ENCODE measurements at places on chromosomes 6 and 20.

GRCh38 chr6:15993716-15994228 lies 135.1 kb upstream of the MYLIP start:
- no peak for DNase-seq

DNA sequence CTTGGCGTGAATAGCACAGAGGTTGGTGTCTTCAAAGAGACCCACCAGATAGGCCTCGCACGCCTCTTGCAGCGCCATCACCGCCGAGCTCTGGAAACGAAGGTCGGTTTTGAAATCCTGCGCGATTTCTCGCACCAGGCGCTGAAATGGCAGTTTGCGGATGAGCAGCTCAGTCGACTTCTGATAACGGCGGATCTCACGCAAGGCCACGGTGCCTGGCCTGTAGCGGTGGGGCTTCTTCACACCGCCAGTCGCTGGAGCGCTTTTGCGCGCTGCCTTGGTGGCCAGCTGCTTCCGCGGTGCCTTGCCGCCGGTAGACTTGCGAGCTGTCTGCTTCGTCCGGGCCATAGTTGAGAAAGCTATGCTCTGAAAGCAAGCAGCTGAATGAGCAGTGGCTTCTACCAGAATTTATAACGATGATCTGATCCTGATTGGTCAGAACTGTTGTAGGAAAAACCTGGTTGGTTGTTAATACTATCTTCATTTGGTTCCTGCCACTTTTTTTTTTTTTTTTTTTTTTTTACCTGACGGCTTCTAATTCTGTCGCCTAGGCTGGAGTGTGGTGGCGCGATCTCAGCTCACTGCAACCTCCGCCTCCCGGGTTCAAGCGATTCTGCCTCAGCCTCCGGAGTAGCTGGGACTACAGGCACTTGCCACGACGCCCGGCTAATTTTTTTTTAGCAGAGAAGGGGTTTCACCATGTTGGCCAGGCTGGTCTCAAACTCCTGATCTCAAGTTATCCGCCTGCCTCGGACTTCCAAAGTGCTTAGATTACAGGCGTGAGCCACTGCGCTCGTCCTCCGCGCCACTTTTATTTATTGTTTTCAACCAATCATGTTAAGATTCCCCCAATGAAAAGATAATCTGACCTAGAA lies 21.5 kb downstream of the OR2B2 start:
- DNase-seq, result no peak

DNA sequence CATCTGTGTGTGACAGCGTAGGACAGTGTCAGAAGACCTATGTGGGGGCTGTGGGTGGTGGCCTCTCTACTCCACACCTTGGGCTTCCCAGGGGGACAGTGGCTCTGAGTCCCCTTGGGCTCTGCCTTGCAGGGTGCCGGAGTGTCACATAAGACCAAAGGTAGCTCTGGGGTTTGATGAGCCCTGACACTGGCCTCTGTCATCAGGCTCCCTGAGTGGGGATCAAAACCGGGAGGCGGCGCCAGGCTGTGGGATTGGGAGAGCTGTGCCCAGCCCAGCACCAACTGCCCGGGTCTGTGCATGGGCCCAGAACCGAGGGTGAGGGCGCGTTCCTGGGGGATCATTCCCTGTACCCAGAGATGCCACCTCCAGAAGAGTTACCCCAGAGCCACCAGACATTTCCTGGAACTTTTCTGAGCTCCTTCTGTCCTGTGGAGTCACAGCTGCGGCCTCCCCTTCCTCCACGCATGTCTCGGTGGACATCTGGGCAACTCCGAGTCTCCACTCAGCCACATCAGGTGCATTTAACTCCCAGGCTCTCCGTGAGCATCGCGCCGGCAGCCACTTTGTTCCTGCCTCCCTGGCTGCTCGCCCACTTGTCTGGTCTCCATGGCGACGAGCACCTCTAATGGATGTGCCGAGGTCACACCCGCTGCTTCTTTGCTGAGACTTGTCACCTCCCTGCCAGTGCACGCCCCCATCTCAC lies 94.7 kb downstream of the TMEM242 start:
- peak; percentile 93 for DNase-seq

GRCh38 chr6:163745536-163746400 lies 331.2 kb downstream of the QKI start:
- DNase-seq, result no peak

- DNase-seq, result no peak
These were observed 842.0 kb upstream of the FLRT3 start for GRCh38 chr20:15179381-15179780.

GRCh38 chr6:139784222-139784769 lies 409.8 kb upstream of the CITED2 start:
- no peak for DNase-seq

DNA sequence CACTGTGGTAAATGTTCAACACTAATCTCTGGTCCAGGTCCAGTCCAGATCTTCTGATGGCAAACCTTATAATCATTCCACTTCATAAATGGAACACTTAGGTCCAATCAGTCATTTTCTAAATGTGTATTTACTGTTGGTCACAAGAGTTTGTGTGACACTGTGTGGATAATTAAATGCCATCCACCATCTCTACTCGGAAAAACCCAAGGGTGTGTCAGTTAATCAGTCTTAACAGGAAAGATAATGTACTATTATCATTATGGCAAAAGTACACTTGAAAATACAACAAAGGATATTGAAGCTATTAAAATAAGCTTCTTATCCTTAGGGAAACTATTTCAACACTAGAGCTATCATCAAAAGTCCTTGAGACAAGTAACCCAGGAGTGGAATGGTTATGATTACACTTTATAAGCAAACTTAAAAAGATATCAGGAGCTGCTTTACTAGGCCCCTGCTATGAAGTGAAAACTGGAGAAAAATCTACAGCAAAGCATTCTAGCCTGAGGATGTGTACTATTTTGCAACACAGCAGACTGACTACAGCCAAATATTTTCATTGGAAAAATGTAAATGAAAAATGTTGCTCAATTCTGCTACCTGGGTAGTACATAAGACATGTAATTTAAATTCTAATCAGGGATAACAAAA lies 227.9 kb downstream of the LAMA2 start:
- DNase-seq, result no peak

DNA sequence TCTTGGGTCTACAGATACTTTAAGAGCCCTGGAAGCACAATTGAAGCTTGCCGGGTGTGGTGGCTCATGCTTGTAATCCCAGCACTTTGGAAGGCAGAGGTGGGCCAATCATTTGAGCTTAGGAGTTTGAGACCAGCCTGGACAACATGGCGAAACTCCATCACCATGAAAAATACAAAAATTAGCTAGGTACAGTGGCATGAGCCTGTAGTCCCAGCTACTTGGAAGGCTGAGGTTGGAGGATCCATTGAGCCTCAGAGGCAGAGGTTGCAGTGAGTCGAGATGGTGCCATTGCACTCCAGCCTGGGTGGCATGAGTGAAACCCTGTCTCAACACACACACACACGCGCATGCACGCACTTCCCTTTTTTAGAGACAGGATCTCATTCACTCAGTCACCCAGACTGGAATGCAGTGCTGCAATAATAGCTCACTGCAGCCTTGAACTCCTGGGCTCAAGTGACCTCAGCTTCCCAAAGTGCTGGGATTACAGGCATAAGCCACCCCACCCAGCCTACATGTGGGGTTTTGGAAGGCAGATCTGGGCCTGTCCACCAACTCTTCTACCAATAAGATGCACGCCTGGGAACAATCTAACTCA lies 182.5 kb upstream of the JARID2 start:
- no peak for DNase-seq

All from NCI-H1417 treated with DMSO at 0.1 percent for 48 hours (cell line).